NAMALWA (cell line): ENCODE measurements at places on chromosomes 5 and 9.

DNA sequence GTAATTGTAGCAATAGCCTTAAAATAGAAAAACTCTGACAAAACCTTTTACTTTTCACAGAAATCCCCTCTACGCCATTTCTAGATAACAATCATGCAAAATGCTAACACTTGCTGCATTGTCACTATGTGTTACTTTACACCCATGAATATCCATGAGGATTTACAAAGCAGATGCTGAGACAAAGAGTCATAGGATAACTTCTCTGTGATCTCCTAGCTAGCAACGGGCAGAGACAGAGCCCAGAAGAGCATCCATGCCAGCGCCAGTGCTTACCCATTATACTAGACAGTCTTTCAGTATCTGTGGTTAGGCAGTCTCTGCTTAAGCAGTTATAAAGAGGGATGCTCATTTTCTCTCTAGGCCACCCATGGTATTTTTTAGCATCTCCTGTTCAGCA, 474.1 kb downstream of the CAAP1 start:
- DNase-seq, result no peak

DNA sequence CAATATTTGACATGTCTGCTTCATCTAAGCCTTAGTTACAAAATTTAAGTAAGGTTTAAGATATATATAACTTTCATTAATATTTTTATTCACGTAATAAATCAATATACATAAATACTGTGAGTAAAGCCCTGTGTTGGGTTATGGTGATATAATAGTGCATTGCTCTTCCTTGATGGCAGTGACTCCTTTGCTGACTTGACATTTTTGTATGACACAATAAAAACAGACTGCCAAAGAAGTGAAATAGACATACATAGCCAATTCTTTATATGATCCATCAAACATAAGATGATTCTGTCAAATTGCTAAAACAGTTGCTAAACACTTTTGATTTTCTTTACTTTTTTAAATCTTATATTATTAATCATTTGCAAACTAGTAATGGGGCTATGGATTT, 1518.2 kb downstream of the EFNA5 start:
- DNase-seq, result no peak

DNA sequence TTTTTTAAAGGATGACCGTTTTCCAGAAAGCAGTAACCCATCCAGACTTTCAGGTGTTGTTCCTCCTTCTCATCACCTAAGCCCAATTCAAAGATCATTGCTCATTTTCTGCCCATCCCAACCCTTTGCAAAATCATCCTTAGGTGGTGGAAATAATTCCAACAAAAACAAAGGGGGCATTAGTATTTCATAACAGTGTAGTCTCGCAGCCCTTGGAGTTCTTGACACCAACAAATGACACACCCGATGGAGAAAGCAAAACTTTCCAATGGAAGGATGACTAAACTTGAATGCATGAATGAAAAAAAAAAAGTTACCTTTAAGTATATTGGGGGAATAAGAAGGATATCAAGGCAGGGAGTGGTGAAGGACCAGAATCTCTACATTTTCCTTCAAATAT, 117.0 kb downstream of the PAPPA start:
- DNase-seq, result no peak

GRCh38 chr9:109582386-109582785, 84.3 kb upstream of the PTPN3 start:
- no peak for DNase-seq

- no peak for DNase-seq
Measured at GRCh38 chr9:3950534-3950933, 349.3 kb downstream of the GLIS3 start.

DNA sequence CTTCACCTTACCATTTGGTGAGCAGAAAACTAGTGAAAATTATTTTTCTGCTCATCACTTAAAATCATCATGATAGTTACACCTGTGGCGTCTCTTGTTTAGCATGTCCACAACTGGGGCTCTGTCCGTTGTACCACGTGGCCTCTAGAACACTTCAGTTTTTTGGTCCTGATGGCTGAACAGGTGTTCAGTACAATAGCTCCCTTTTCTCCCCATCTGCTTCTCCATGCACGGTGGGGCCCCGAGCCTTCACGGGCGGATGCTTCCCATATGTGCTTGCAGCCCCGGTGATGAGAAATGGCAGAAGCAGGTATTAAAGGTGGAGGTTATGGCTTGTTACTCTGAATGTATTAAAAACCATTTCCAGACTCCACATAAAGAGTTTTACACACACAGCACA, 304.1 kb downstream of the CWC27 start:
- DNase-seq, result peak; percentile 16

DNA sequence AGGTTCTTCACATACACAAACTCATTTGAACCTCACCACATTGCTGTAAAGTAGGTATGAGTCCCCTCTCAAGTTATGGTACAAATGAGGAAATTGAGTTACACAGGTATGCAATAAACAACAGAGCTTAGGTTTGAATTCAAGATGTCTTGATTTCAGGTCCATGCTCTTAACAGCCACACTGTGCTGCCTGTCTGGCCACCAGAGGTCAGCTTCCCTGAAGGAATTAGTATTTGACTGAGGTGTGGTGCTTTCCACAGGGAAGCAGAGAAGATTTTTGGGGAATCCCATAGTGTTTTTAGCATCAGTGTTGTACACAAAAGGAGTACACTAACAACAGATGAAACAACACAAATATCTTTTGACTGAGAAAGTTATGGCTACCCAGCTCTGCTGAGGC, 94.4 kb upstream of the ITGA1 start:
- no peak for DNase-seq

DNA sequence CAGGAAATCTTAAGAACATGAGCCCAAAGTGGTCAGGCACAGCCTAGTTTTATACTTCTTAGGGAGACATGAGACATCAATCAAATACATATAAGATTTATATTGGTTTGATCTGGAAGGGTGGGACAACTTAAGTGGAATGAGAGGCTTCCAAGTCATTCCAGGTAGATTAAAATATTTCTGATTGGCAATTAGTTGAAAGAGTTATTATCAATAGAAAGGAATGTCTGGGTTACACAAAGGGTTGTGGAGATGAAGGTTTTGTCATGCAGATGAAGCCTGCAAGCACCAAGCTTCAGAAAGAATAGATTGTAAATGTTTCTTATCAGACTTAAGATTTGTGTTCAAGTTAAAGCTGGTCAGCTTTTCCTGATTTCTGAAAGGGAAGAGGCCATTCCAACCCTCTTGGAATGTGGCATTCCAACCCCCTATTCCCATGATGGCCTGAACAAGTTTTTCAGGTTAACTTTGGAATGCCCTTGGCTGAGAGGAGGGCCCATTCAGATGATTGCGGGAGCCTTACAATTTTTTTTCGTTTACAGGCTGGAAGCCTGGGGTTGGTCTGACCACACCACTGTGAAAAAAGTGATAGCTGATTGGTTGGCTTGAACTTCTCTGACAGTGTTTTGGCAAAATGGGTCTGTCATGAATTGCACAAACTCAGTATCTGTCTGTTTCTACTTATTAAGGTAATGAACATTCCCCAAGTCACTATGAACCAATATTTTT, 245.6 kb upstream of the RAI14 start:
- DNase-seq, result no peak

GRCh38 chr5:31811210-31811609, 172.3 kb downstream of the PDZD2 start:
- DNase-seq, result no peak

GRCh38 chr5:180470966-180471582, 23.1 kb upstream of the CNOT6 start:
- DNase-seq, result peak; percentile 78

DNA sequence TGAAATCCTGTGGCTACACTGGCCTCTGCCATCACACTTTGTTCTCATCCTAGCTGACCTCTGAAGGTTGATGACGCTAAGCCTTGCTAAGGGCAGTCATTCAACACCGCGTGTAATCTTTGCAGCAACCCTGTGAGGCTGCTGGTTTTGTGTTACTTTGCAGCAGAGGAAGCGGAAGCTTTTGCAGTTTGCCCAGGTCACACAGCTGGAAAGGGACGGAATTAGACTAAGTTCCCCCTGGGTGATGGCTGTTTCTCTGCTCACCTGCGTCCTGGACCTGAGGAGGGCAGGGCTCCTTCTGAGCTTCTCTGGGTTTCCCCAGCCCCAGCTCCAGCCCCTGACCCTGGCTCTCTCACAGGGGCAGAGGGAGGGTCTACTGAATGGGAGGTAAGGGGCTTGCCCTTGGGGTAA, 7.3 kb upstream of the SLC25A51 start:
- no peak for DNase-seq

GRCh38 chr5:96931605-96932004, 4.3 kb upstream of the LNPEP start:
- peak; percentile 39 for DNase-seq

GRCh38 chr9:124257844-124258606, at the start of gene NEK6:
NEK6 (plus strand) TSS chr9:124257949; CDS start chr9:124301965, 44,016 bp downstream.
- DNase-seq, result peak; percentile 44

- DNase-seq, result no peak
Measured at GRCh38 chr9:114516913-114517312, 11.6 kb upstream of the WHRN start.

GRCh38 chr9:22383718-22384117, 62.9 kb upstream of the DMRTA1 start:
- no peak for DNase-seq

DNA sequence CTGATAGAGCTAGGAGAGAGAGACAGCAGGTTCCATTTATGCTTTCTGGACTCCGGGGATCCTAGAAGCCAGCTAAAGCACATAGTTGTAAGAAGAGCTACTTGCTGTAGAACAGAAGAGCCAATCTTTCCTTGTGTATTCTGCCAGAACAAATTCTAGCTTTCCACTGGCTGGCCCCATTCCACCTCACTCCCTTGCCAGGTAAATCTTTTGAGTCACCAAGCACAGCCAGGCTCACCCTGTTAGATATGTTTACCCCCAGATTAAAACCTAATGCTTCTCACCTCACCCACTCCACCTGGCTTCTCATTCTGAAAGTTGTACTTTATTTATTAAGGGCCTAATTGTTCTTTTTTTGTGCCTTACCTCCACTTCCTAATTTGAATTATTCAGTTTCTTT, 48.9 kb upstream of the CHD1 start:
- no peak for DNase-seq

- no peak for DNase-seq
Measured at GRCh38 chr5:175235251-175235960, 208.6 kb downstream of the DRD1 start.

DNA sequence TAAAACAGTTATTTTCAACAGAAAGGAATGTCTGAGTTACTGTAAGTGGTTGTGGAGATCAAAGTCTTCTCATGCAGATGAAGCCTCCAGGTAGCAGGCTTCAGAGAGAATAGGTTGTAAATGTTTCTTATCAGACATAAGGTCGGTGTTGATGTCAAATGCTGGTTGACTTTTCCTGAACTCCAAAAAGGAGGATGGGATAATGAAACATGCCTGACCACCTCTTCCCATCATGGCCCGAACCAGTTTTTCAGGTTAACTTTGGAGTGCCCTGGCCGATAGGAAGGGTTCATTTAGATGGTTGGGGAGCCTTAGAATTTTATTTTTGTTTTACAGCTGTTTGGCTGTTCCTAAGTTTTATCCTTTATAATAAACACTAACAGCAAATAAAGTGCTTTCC, 478.4 kb downstream of the ACTL7B start:
- DNase-seq, result no peak

DNA sequence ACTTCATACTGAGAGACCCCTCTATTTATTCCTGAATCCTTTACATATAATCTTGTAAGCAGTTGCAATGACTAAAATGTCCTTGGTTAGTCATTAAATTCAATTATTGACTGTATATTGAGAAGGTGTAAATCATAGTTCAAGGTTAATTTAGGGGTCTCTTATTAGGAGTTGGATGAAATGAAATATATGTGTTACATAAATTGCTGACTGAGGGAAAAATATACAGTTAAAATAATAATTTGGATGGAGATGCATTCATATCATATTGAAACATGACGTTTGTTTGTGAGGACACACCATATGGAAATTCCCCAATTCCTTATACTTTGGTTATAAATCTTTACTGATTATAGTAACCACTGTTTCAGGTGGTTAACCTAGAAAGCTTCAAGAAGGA, 430.6 kb downstream of the PDE4D start:
- no peak for DNase-seq

DNA sequence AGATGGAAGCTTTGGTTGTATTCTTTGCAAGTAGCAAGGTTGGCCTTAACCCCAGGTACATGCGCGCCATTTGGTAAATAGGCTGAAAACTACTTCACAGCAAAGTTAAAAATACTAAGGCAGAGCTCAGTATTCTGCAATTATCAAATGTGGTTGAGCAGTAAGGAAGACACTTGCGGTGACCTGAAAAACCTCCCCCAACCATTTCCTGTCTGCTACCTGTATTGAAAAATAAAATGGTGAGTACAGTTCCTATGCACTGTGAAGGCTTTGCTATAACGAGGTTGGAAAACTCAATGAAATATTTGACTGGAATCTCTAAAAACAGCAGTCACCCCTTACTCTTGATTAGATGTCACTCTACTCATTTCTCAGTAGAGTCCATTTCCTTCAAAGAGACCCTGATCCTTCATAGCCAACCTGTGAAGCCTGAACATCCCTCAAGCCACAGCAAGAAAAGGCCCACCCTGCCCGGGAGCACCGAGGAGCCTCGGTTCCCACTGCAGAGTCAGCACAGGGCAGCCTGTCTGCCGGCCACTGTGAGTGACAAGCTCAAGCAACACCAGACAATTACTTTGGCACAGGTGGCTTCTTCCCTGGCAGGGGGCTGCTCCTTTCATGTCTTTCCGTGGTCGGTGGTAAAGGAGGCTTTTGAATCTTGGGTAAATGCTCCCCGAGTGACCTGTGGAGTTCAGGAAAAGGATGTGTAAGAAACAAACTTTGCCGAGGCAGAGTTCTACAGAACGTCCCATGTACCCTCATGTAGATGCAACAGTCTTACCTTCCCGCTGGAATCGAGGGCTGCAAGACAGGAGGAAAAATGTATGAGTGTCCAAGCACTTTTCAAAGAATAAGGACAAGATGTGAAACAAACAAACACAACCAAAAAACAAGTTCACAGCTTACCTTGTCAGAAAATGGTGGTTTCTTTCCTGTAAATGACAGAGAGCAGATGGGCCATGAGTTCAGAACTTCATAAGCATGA, 29.6 kb downstream of the C5orf58 start:
- DNase-seq, result no peak

DNA sequence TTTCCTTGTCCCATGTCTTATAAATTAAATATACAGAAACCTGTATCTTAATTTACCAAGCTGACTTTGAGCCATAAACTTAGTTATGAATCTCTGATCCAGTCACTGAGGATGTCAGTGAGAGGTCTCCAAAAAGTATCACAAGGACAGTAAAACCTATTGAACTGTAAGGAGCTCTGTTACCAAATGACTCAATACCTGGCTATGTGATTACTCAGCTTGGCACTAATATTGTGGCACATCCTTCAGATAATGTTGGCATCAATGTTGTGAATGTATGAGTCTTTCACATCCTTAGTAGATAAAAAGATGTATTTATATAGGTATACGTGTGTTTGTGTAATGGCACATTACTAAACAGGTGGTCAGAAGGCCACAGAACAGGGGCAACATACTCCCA, 18.0 kb upstream of the CAPSL start:
- no peak for DNase-seq

- DNase-seq, result no peak
Measured at GRCh38 chr9:91151718-91152095, 210.0 kb downstream of the AUH start.

- DNase-seq, result no peak
Measured at GRCh38 chr5:110086658-110087388, 397.1 kb downstream of the MAN2A1 start.

- no peak for DNase-seq
Measured at GRCh38 chr5:126673477-126673876, 72.7 kb downstream of the PHAX start.

- no peak for DNase-seq
Measured at GRCh38 chr5:61817472-61818326, 485.6 kb downstream of the ZSWIM6 start.

- no peak for DNase-seq
Measured at GRCh38 chr5:81786496-81786895, 35.6 kb upstream of the SSBP2 start.

- no peak for DNase-seq
Measured at GRCh38 chr9:115437418-115437817, 319.5 kb upstream of the TNC start.
